PC-9 (cell line): ENCODE measurements at places on chromosomes 4 and X. TPM values are rescaled to one million over a fixed set of nuclear protein-coding genes. Genes with fewer than 3 reads are reported as not detected.

Gene CMC4
- 13.7 and 15.8 TPM in 2 replicates for total RNA-seq

Gene MRFAP1L1
- 51.4 and 52.1 TPM in 2 replicates for total RNA-seq

Gene DCLK2
- total RNA-seq, result 0.41 and 0.73 TPM in 2 replicates

Gene SYP
- total RNA-seq, result 0.44 and 0.63 TPM in 2 replicates

Gene STPG2
- 0.35 TPM in 1 of 2 replicates, not detected in the other for total RNA-seq

Gene GNRHR
- total RNA-seq, result not detected in 2 replicates

Gene SNCA
- total RNA-seq, result 3.9 and 4.8 TPM in 2 replicates

Gene EPGN
- 4.5 and 5.5 TPM in 2 replicates for total RNA-seq

GRCh38 chr4:37803348-37803973 lies 23.0 kb upstream of the PGM2 start:
- H3K36me3 ChIP-seq, result no peaks in the 10 kb centered on the region
- H3K27ac ChIP-seq, result no peak overlapping the region
- no peaks in the 10 kb centered on the region for H3K27me3 ChIP-seq
- H3K4me3 ChIP-seq, result no peak overlapping the region
- H3K4me1 ChIP-seq, result peaks cover 6% of the 10 kb centered on the region; the same call in 1 of the 2 replicates

DNA sequence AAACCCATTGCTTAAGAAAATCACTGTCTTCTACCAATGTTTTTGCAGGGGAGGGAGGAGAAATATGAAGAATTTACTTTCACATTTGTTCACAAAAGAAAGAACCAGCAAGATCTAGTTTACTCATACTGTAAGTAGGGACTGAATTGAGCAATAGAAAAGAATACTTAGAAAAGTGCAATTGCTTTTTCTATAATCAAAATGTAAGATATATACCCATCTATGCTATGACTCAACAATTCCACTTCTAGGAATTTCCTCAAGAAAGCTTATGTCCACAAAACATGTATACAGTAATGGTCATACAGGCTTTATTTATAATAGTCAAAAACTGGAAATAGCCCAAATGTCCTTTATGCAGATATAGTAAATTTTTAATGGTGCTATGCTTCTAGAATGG lies 196.4 kb downstream of the LRBA start:
- no peak overlapping the region for H3K4me3 ChIP-seq
- H3K4me1 ChIP-seq, result no peaks in the 10 kb centered on the region
- H3K36me3 ChIP-seq, result no peaks in the 10 kb centered on the region
- no peak overlapping the region for H3K27ac ChIP-seq

DNA sequence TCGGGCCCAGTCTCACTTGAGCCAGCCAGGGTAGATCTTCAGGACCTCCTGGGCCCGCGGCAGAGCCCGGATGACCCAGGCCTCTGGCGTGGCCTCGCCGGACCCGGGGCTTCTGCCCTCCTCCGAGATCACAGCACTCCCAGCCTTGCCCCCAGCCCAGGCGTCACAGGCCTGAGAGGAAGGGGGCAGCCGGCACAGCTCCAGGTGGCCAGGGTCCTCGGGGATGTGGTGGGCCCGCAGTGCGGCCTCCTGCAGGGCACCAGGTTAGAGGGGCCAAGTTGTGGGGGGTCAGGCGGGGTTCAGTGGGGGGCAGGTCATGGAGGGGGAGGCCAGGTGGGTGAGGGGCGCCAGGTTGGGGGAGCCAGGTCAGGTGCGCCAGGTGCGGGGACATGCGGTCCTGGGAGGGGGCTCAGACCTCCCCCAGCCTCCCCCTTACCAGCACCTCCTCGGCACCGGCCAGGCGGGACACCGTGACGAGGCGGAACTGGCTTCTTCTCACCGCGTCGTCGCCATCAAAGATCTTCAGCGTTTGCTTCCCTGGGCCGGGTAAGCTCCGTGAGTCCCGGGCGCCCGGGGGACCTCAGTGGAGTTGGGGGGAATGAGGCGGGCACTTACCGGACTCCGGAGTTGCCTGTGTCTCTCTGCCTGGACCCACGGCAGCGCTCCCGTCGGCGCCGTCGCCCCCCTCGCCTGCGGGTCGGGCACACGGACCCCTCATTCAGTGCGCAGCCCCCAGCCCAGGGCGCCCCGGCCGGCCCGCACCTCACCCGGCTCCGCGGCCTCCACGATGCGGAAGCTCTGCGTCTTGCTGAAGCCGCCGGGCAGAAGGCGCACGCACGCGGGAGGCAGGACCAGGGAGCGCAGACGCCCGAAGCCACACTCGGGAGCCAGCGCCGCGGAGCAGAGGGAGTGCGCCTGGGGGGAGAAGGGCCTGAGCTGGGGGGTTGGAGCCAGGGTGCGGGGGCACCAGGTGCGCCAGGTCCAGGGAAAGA lies 6.0 kb downstream of the DGKQ start:
- peaks cover 12% of the 10 kb centered on the region for H3K4me1 ChIP-seq
- H3K27me3 ChIP-seq, result no peaks in the 10 kb centered on the region
- no peaks in the 10 kb centered on the region for H3K36me3 ChIP-seq
- no peak overlapping the region for H3K4me3 ChIP-seq
- DNase-seq, result no peak
- no peak overlapping the region for H3K27ac ChIP-seq

- DNase-seq, result no peak
- H3K27me3 ChIP-seq, result no peaks in the 10 kb centered on the region
- H3K4me3 ChIP-seq, result no peak overlapping the region
- no peak overlapping the region for H3K27ac ChIP-seq
Observed at GRCh38 chr4:175827516-175827915, 15.5 kb upstream of the GPM6A start.

DNA sequence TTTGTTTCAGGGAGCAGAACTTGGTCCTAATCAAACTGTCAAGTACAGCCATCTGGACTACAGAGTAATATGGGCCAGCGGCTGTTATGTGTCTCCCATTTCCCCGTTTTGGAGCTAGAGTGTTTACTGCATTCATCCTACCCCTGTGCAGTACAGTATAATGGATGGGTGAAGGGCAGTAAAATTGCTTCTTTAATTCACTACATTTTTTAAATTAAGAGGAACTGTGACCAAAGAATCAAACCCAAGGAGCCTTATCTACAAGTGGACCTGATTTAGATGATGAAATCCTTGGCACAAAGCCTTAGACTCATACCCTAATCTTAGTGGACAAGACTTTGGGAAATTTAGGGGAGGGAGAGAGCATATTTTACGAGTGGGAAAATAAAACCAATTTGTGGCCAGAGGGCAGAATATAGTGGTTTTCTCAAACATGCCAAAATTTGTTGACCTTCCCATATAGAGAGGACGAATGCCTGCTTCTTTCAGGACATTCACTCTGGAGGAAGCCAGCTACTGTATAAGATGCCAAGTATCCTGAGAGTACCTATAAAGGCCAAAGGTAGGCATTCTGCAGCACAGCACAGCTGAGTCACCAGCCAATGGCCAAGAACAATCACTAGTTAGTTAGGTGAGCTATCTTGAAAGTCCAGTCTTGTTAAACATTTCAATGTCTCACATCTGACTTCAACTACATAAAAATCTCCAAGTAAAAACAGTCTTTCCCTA lies 253.8 kb upstream of the KCNIP4 start:
- no peaks in the 10 kb centered on the region for H3K4me1 ChIP-seq
- H3K27me3 ChIP-seq, result no peaks in the 10 kb centered on the region
- no peak for DNase-seq
- no peak overlapping the region for H3K4me3 ChIP-seq

GRCh38 chrX:37075892-37076595 lies 67.9 kb downstream of the FAM47C start:
- H3K27ac ChIP-seq, result no peak overlapping the region
- H3K36me3 ChIP-seq, result no peaks in the 10 kb centered on the region
- no peak for DNase-seq
- no peaks in the 10 kb centered on the region for H3K27me3 ChIP-seq
- H3K4me3 ChIP-seq, result no peak overlapping the region

GRCh38 chr4:15234116-15234855 lies 193.5 kb upstream of the C1QTNF7 start:
- H3K27me3 ChIP-seq, result no peaks in the 10 kb centered on the region
- H3K4me3 ChIP-seq, result no peak overlapping the region
- no peak for DNase-seq
- no peaks in the 10 kb centered on the region for H3K36me3 ChIP-seq
- H3K4me1 ChIP-seq, result no peaks in the 10 kb centered on the region

GRCh38 chr4:127304356-127304755 lies 328.4 kb upstream of the INTU start:
- no peaks in the 10 kb centered on the region for H3K36me3 ChIP-seq
- H3K4me1 ChIP-seq, result no peaks in the 10 kb centered on the region
- no peak overlapping the region for H3K4me3 ChIP-seq
- H3K27me3 ChIP-seq, result no peaks in the 10 kb centered on the region

GRCh38 chrX:155891446-155892210 lies 10.5 kb downstream of the VAMP7 start:
- DNase-seq, result no peak
- 0 out of 2 replicates have a peak, but pooled peaks cover 4% of the 10 kb centered on the region for H3K4me1 ChIP-seq
- no peaks in the 10 kb centered on the region for H3K27me3 ChIP-seq
- H3K27ac ChIP-seq, result no peak overlapping the region
- no peak overlapping the region for H3K4me3 ChIP-seq
- no peaks in the 10 kb centered on the region for H3K36me3 ChIP-seq

DNA sequence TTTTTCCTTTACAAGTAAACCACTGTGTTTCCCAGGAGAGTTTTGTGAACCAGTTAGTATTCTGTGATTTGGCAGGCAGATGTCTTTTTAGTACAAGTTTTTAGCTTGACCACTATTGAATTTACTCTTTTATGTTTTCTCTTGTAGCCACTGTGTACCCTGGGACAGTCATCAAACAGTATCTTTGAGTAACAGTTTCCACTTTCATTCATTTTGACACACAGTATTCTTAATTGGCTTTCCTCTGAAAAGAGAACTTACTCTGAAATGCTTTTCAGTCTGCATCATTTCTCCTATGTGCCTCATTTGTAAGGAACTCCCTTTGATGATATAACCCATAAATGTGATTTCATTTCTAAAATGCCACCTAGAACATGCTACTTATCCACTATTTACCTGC lies 476.5 kb downstream of the PDGFC start:
- H3K36me3 ChIP-seq, result no peaks in the 10 kb centered on the region
- DNase-seq, result no peak
- H3K27ac ChIP-seq, result no peak overlapping the region
- no peaks in the 10 kb centered on the region for H3K27me3 ChIP-seq

- no peaks in the 10 kb centered on the region for H3K4me1 ChIP-seq
- H3K27ac ChIP-seq, result no peak overlapping the region
- H3K36me3 ChIP-seq, result no peaks in the 10 kb centered on the region
- no peak overlapping the region for H3K4me3 ChIP-seq
Observed at GRCh38 chr4:186633844-186634243, 78.5 kb upstream of the MTNR1A start.

- H3K4me1 ChIP-seq, result no peaks in the 10 kb centered on the region
- no peaks in the 10 kb centered on the region for H3K36me3 ChIP-seq
- no peak overlapping the region for H3K27ac ChIP-seq
- no peaks in the 10 kb centered on the region for H3K27me3 ChIP-seq
- DNase-seq, result no peak
Observed at GRCh38 chr4:75639124-75639695, 8.9 kb upstream of the CDKL2 start.

GRCh38 chr4:183175631-183176232 lies 76.7 kb downstream of the WWC2 start:
- H3K4me1 ChIP-seq, result peaks cover 16% of the 10 kb centered on the region
- no peaks in the 10 kb centered on the region for H3K27me3 ChIP-seq
- no peak overlapping the region for H3K4me3 ChIP-seq

DNA sequence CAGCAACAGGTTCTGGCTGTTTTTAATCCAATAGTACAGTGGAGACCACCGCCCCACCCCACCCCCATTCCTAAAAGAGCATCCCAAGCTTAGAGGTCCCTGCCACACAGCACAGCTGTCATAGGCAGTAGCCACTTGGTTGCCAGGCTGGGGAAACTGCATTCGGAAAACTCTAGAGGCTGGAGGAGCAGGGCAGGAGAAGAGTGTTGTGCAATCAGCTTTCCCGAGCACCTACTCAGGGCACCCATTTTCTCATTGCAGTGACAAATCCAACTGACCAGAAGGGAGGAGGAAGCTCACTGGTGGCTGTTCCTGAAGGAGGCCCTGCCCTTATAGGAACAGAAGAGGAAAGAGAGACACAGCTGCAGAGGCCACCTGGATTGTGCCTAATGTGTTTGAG lies 1.1 kb downstream of the CXCL1 start:
- H3K36me3 ChIP-seq, result no peaks in the 10 kb centered on the region
- no peak overlapping the region for H3K27ac ChIP-seq
- no peaks in the 10 kb centered on the region for H3K27me3 ChIP-seq
- no peaks in the 10 kb centered on the region; the same call in 1 of the 2 replicates for H3K4me1 ChIP-seq
- H3K4me3 ChIP-seq, result no peak overlapping the region

- H3K36me3 ChIP-seq, result no peaks in the 10 kb centered on the region; the same call in 1 of the 2 replicates
- H3K4me3 ChIP-seq, result no peak overlapping the region
- H3K27ac ChIP-seq, result no peak overlapping the region
Observed at GRCh38 chrX:110293658-110294057, 24.2 kb downstream of the AMMECR1 start.

- DNase-seq, result peak; percentile 90
- peak overlapping the region; percentile 92 for H3K27ac ChIP-seq
- no peaks in the 10 kb centered on the region for H3K36me3 ChIP-seq
- H3K4me3 ChIP-seq, result no peak overlapping the region
Observed at GRCh38 chr4:82744284-82744968, 54.2 kb downstream of the SCD5 start.

GRCh38 chr4:100569196-100569595 lies 51.4 kb upstream of the EMCN start:
- H3K4me3 ChIP-seq, result no peak overlapping the region
- no peaks in the 10 kb centered on the region for H3K4me1 ChIP-seq
- H3K27ac ChIP-seq, result no peak overlapping the region
- H3K27me3 ChIP-seq, result no peaks in the 10 kb centered on the region
- no peaks in the 10 kb centered on the region for H3K36me3 ChIP-seq
